ENCODE measurements at places on chromosomes 2 and 18. TPM values are rescaled to one million over a fixed set of nuclear protein-coding genes. Genes with fewer than 3 reads are reported as not detected.

The SLC9A4 gene
- not detected for total RNA-seq

The IL36B gene
- total RNA-seq = not detected

The SNTG2 gene
- total RNA-seq = not detected

The E2F6 gene
- total RNA-seq = 5.5 TPM

The HOXD8 gene
- total RNA-seq = 0.23 TPM

The CCDC85A gene
- total RNA-seq = 2.8 TPM

The VWA3B gene
- not detected for total RNA-seq

The ANKRD53 gene
- total RNA-seq = 0.15 TPM

The TLX2 gene
- total RNA-seq = not detected
